ENCODE measurements at places on chromosomes 3 and 15.

GRCh38 chr15:89129123-89129815 is 41.0 kb downstream of the ABHD2 start:
- DNase-seq = peak; percentile 26

- DNase-seq = no peak
Observed at GRCh38 chr3:71103430-71103921, 480.1 kb downstream of the FOXP1 start.

DNA sequence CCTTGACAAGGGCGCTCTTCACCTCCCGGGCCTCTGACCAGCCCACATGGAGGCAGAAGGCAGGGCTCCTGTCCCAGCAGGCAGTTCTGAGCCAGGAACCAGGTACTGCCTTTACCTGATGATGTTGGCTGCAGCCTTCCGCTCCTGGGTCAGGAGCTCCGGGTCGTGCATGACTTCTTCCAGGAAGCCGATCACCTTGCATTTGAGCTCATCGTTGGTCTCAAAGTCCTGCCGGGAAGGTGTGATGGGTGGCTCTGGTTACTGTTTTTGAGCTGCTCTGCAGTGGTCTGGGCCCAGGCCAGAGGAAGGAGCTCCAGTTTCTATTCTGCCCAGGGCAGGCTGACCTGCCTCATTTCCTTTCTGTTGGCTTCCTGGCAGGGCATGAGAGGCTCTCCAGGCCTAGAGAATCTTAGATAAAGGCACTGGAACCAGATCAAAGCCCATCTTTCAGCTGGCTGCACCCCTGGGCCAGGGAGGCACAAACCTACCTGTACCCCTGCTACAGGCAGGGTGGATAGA is 53.2 kb upstream of the CTSH start:
- no peak for DNase-seq

GRCh38 chr3:128453501-128454309 is 13.0 kb downstream of the DNAJB8 start:
- no peak for DNase-seq

DNA sequence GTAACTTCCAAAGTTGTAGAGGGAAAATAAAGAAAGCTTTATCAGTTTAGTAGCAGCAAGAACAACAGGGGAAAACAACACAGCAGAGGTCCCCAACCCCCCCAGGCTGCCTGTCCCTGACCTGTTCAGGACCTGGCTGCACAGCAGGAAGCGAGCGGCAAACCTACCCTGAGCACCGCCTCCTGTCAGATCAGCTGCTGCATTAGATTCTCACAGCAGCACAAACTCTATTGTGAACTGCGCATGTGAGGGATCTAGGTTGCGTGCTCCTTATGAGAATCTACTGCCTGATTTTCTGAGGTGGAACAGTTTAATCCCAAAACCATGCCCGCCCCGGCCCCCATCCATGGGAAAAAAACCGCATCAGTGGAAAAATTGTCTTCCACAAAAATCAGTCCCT is 40.3 kb downstream of the USP50 start:
- DNase-seq = no peak

- no peak for DNase-seq
Observed at GRCh38 chr3:8869613-8870012, 93.7 kb downstream of the RAD18 start.

DNA sequence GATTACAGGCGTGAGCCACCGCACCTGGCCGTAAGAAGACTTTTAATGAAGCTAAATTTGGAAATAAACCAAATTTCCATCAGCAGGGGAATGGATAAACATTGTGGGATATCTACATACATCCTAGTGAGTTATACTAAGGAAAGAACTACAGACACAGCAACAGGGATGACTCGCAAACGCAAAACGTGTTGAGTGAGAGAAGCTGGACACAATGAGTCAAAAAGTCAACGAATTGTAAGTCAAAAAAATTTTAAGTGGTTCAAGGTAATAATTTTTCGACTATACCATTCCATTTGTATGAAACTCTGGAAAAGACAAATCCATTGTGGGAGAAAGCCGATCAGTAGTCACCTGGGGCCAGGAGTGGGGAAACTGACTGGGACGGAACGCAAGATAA is 19.9 kb downstream of the PLA2G4F start:
- DNase-seq = no peak

GRCh38 chr15:22979238-22980188 is 655 bp downstream of the CYFIP1 start:
- peak; percentile 19 for DNase-seq

DNA sequence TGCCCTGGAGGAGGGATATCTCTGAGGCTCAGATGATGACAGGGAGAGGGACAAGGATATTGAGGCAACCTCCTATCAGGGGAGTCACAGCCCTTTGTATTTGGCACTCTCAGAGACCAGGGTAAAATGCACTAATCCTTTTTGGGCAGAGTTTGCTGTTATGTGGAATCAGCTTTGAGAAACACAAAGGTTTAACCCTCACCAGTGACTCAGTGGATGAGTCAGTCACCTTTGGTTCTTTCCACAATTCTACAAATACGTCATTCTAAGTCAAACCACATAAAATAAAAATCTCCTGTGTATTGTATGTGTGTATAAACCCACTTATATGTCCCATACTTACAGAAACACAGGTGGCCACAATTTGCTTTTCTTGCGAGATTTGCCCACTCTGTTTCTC is 5.1 kb downstream of the LSAMP start:
- no peak for DNase-seq

Data from activated T-helper 2 cell treated with anti-CD3 and anti-CD28 coated beads, Interferon-gamma antibody, Interleukin-2, Interleukin-4, amounts not matched to agents 10 μg/mL and 5 μg/mL and 100 μg/mL, durations not matched to agents 14 hours and 24 hours and 36 hours (primary cell).